Esophagus mucosa (tissue), 1 donor: ENCODE measurements at places on chromosomes 2 and 18. TPM values are rescaled to one million over a fixed set of nuclear protein-coding genes. Genes with fewer than 3 reads are reported as not detected.

SH3BP4 gene
- total RNA-seq = 10.7 TPM

VSNL1 gene
- total RNA-seq = 65.6 TPM

CPS1 gene
- 4.7 TPM for total RNA-seq

PCARE gene
- total RNA-seq = 0.08 TPM

IL1RL1 gene
- total RNA-seq = 2.8 TPM

PLGLB1 gene
- 0.64 TPM for total RNA-seq
